ENCODE measurements at places on chromosomes 4 and X.

DNA sequence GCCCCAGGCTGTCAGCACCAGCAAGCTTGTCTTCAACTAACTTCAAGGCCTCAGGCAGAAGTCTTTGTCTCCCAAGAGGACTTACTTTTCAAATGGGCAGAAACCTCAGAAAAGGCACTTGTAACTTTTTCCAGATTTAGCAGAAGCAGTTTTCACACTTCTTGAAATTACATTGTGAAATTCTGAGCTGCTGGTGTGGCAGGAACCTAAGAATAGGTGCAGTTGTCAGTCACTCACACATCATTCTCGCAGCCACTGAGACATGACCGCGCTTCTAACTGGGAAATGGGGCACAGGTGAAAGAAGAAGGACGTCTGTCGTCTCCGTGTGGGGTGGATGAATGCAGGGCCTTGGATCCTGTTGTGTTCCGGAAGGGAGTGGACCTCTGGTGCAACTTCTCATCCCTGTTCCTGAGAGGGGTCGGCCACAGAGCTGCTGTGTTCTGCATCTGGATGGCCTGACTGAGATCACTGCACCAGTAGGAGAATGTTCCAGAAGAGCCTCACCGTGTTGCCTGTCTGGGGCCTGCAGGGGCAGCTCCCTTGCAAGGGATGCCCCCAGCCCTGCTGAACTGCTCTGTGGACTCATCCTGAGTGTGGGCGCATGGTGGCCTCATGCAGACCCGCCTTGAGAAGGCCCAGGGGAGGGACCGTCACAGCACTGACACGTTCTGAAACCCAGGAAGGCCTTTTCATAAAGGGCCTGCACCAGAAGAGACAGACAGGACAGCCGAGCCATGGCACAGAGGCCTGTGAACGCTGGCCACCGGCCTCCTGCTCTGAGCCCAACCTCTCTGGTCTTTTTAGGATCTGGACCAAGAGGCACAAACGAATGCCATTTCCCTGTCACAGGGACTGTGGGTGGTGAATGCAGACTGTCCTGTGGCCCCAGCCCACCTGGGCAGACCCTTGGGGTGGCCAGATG is 18.7 kb downstream of the NAT8L start:
- no peak for DNase-seq

DNA sequence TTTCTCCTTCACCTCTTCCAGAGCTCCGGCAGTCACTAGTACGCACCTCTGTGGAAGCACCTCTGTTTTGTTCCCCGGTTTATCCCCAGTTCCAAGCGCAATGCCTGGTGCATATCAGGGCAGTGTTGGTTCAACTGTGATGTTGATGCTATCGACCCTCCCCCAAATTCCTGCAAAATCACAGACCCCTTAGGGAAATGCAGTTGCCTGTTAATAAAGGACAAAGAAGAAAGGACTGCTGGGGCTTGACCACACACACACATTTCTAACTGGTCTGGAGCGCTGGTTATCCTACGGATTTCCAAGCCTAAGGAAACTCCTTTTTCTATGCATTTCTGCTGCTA is 530 bp upstream of the NMU start:
- DNase-seq = no peak

DNA sequence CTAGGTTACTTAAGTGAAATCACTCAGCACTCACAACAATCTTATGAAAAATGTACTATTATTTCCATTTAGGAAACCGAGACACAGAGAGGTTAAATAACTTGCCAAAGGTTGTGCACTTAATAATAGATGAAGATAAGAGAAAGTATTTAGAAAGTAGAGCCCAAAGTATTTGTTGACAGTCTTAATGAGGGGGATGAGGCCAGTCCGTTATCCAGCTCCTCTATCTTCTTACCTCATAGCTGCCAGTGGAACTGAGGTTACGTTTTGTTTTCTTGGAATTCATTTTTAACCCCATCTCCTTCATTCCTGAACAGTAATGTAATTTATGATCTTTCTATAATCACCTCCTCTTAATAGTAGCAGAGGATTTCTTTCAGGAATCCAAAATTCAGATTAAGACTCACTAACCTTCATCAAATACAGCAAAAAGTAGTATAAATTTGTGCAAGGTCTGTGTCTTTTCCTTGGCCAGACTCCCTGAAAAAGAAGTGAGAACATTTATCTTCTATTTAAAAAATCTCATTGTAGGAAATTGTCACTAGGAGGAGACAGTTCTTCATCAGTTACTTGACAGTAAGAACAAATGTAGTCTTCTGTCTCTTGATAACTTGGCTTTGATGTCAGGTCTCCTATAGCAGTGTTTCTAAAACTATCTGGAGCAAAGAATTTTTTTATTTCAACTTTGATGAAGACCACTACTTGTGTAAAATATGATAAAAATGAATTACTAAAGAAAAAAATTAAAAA is 35.5 kb downstream of the F8 start:
- no peak for DNase-seq

GRCh38 chr4:181173046-181173445 is 1070.2 kb upstream of the TENM3 start:
- DNase-seq = no peak

DNA sequence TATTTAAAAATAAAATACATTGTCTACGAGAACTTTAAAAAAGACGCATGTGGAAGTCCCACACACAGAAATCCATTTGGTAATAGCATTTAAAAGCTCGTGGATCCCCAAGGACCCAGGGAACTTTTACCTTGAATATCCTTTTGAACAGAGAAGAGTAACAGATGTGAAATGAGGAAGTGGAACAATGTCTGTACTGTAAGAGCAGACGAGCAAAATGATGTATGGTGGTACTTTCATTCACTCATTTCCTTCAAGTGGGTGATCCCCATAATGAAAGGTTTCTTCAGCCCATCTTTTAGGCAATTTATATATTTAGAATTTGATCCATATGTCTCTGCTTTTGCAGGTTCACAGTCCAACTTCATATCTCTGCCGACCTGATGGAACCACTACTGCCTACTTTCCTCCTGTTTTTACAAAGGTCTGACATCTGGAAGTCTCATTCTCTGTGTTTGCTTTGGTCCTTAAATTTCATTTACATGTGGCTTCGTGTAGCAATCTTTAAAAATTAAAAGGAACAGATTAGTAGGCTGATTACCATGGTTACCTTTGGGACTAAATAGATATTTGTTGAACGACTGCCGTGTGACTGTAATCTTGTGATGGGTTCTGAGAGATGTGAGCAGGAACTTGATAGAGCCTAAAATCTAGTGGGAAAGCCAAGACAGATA is 188.4 kb downstream of the PALLD start:
- no peak for DNase-seq

- peak; percentile 10 for DNase-seq
Observed at GRCh38 chrX:56994375-56995270, 718 bp downstream of the SPIN3 start.

DNA sequence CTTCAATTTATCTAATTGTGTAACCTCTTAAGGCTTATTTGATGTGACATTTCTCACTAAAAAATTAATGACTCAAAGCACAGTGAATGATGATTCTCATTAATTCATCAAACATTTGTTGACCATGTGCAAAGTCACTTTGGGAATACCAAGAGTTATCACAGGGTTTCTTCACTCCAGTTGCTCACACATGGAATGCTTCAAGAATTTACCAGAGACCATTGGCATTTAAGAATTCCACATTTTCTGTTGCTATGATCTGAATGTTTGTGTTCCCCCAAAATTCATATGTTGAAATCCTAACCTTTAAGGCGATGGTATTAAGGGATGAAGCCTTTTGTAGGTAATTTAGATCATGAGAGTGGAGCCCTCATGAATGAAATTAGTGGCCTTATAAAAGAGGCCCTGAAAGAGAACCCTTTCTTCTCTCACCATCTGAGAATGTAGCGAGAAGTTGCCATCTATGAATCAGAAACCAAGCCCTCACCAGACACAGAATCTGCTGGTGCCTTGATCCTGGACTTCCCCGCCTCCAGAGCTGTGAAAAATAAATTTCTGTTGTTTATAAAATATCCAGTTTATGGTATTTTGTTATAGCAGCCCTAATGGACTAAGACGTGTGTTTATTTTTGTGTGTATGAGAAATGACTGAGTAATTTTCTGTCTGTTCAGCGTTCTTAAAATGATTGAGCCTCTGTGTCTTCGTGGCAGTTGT is 16.4 kb upstream of the SRPX start:
- no peak for DNase-seq

- peak; percentile 52 for DNase-seq
Observed at GRCh38 chrX:130079824-130080406, 30.4 kb downstream of the ELF4 start.

- DNase-seq = peak; percentile 61
Observed at GRCh38 chr4:40395908-40396793, 61.0 kb downstream of the CHRNA9 start.

All from NCI-H146 (cell line).